Left lung (tissue), 14 donors: ENCODE measurements at places on chromosomes 11 and 22. TPM values are rescaled to one million over a fixed set of nuclear protein-coding genes. Genes with fewer than 3 reads are reported as not detected.

The OR52H1 gene
- polyA plus RNA-seq = 0.26 TPM

The OR51B4 gene
- 0.53 TPM for polyA plus RNA-seq

The RASD2 gene
- polyA plus RNA-seq = 0.17 TPM

The ZP1 gene
- not detected for polyA plus RNA-seq

The EXPH5 gene
- polyA plus RNA-seq = 9.0 TPM

The C1QTNF4 gene
- polyA plus RNA-seq = 6.9 TPM

The OR4A16 gene
- polyA plus RNA-seq = not detected

The LRRC4C gene
- polyA plus RNA-seq = 6.8 TPM

The ACRV1 gene
- 0.85 TPM for polyA plus RNA-seq

DNA sequence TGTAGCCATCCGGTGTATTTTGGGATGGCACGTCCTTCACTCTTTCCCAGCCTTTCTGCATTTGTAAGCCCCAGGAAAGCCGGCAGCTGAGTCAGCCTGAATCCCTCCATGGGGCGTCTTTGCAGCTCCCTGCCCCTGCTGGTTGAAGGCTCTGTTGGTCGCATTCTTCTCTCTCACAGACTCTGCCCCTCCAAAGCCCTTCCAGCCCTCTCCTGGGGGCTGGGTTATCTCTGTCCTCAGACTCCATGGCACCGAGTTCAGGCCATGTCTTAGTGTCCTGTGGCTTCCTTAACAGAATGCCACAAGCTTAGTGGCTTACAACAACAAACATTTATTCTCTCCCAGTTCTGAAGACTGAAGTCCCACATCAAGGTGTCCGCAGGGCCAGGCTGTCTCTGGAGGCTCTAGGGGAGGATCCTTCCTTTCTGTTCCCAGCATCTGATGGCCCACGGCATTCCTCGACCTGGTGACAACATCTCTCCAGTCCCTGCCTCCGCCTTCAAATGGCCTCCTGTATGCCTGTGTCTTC is 62.2 kb downstream of the BCR start:
- no peak for DNase-seq

GRCh38 chr22:23061471-23062280 is 8.6 kb upstream of the GNAZ start:
- peak; percentile 22 for DNase-seq

DNA sequence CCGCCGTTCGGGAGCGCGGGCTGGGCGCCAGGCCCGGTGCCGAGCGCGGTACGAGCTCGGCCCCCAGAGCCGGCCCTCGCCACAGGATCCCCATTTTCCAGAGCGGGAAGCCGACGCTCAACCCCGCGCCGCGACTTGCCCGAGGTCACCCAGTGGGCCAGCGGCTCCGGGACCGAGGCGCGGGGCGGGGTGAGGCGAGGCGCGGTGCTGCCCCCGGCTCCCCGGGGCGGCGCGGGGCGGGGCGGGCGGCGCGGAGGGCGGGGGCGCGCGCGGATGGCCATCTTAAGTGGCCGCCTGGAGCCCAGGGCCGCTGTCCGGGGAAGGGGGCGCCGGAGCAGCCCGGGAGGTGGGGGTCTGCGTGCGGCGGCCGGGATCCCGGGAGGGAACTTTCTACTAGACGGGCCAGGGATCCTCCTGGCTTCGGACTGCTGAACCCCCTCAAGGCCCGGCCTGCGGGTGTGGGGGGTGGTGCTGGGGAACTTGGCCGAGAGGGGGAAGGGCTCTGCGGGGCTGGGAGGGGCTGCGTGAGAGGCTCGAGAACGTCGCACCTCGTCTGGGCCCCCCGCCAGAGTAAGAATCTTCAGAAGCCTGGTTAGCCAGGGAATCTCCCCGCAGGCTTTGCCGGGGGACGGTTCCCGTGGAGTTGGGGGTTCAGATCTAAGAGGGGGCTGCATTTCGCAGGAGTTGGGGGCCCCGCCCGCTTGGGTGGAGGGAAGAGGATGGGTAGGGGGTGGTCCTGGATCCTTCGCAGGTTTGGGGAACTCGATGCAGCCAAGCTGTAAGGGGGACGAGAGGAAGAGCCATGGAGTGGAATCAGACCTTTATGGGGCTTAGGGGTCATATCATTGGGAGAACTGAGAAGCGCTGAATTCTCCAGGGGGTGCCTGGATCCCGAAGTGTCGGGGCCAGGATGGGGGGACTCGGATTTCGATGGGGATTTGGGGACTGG is 678 bp upstream of the INPPL1 start:
- peak; percentile 85 for DNase-seq

DNA sequence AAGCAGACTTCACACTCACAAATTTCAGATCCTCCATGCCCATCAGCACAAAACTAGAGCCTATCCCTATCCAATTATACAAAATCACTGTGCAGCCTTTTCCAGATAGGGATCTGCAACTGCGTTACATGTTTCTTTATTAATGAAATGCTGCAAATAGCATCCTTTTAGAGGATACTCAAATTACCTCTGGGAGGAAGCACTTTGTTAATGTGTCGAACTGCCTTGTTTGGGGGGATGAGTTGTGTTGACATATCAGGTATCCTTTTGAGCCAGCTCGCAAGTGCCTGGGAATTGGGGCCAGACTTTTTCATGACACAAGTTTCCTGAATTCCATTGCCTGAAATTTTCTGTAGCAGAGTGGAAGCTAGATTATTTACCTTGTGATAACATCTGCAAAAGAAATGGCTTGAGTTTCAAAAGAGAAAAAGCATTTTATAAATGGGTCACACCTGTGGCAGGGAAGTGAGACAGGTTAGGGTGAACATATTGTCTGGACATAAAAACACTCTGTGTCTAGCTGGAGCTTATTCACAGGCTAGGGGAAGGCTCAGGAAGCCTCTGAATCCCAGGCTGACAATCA is 299.1 kb upstream of the MTNR1B start:
- no peak for DNase-seq

DNA sequence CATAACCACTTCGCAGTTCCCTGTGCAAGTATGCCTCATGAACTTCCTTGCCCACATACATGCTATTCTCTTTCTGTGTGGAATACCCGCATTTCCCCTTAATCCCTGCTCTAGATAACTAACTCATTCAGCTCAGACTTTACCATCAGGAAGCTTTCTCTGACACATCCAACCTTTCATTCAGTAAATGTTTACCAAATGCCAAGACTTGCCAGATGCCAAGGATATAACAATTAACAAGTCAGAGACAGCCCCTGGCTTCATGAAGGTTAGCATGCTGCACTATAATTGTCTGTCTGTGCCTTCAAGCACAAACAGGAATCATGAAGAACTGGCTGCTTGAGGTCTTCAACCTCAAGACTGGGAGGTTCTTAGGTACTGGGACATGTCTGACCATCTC is 71.2 kb upstream of the GDPD4 start:
- no peak for DNase-seq

DNA sequence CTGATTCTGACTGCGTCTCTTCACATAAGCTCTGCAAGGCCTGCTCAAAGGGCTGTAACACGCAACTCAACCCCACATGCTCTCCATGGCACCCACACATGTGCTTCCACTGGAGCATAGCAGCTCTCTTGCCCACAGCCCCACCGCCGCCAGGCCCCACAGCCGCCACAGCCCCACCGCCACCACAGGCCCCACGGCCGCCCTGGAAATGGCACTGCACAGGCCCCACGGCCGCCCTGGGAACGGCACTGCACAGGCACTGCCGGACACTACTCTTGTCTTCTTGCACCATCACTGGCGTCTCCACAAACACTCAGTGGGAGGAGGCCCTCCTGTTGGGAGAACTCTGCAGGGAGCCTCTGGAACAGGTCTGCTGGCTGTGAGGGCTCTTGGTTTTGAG is 8.6 kb downstream of the MOB2 start:
- DNase-seq = no peak

DNA sequence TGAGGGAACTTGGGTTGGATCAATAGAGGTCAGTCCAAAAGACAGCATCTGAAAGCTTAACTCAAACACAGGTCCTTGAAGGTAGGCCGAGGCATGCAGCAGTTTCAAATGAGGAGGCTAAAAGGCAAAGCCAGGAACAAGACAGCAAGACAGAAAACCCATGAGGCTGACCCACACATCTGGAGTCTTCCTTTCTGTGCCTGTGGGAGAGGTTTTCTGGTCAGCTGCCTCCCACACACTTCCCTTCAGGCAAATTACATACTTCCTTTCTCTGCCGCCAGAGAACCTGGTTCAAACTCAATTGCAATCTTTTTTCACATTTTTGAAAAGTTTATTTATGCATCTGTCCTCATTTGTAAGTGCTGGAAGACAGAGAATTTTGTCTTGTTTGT is 29.8 kb upstream of the CRTAM start:
- DNase-seq = no peak

GRCh38 chr11:19455731-19456130 is 215.0 kb upstream of the E2F8 start:
- DNase-seq = no peak

- no peak for DNase-seq
Observed at GRCh38 chr11:119248750-119249670, 42.9 kb downstream of the CBL start.

GRCh38 chr11:36123336-36124101 is 165.7 kb downstream of the COMMD9 start:
- no peak for DNase-seq

DNA sequence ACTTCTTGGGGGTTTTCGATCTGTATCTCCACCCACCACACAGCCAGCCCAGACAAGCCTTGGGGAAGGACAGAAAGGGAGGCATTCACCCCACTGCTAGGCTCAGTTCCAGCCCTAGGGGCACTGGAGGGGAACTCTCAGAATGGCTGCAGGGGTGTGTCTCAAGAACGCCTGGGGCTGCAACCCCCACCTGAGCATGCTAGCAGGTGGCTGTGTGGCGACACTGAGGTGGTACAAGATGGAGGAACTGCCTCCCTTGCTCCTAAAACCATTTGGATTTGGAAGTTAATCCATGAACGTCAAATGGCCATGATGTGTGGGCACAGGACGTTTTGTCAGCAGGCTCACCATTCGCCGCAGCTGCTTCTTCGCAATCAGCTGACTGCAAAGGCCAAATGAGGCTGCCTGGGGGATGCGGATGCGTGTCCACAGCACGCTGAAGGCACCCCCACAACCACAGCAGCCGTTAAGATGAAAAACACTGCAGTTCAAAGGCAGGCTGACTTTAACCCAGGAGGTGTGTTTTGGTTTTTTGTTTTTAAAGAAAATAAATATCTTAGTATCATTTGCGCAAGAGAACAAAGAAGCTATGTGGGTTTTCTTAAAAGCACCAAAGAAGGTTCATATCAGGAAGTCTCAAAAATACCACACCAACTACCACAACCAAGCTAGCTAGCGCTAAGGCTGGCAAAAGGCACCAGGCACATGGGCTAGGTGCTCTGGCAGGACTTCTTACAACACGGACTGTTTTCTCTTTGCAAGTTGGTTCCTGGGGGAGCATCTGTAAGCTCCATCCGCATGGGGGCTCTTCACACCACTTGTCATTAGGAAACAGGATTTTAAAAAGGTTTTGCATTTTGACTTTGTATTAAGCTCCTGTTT is 22.2 kb upstream of the NAP1L4 start:
- no peak for DNase-seq

DNA sequence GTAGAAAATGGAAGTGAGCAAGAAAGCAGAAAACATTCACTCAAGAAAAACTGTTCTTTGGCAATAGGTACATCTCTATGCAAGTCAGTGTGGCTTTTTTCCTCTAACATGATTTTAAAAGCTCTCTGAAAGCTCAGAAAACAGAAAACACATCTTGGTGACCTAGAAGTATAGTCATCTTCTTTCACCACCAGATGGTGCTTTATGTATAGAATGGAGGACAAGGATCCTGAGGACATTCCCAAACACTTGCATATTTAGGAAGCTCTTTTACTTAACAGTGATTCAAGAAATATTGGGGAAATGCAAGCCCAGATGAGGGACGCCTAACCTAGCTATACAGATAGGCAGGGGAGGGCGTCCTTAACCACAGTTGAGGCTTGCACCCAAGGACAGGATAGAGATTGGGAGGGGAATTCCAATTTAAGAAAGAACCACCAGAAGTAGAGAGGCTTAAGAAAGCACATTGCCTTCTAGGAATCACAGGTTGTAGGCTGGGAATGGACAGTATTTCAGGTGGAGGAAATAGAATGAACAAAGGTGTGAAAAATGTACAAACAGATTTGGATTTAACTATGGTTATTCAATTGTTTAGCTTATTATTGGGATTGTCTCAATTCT is 13.8 kb upstream of the CCDC81 start:
- DNase-seq = no peak

GRCh38 chr11:103591554-103591953 is 444.9 kb upstream of the DDI1 start:
- no peak for DNase-seq

- no peak for DNase-seq
Observed at GRCh38 chr11:130369713-130370112, 55.0 kb upstream of the ZBTB44 start.

- peak; percentile 67 for DNase-seq
Observed at GRCh38 chr11:57277845-57278720, 41.0 kb upstream of the APLNR start.

- DNase-seq = peak; percentile 72
Observed at GRCh38 chr11:100687054-100687629, at the start of gene ARHGAP42. Gene ARHGAP42, plus strand, starts transcription at chr11:100687288. Its CDS starts 391 bp downstream, at chr11:100687679.

GRCh38 chr11:65556470-65557279 is 1.5 kb downstream of the LTBP3 start:
- no peak for DNase-seq

DNA sequence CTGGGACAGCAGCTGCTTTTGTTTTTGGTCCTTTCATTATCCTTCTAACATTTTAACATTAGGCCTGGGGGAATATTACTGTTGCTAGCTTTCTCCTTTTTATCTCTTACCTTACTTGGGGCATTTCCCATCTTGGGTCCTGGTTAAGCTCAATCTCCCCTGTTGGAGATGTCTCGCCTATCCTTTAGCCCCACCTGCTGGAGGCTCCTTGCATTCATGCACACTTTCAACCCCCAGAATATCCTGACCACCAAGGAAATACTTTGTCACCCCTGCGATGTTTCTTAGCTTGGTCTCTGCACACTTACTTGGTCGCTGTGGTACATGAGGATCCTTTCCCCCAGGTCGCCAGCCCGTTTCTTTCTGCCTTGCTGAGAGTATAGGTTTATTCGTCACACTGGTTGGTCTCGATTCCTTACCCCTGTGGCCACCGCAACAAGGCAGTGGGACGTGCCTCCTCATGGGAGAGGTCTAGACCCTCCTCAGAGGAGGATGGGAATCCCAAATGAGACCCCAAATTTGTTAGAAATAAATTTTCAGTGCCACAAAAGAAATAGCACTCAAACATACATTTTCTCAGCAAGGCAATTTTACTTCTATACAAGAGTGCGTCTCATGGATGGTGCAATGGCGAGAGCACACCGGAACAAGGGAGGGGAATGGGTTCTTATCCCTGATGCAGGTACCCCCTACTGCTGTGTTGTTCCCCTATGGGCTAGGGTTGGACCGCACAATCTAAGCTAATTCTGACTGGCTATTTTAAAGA is 5.4 kb upstream of the TXN2 start:
- no peak for DNase-seq

DNA sequence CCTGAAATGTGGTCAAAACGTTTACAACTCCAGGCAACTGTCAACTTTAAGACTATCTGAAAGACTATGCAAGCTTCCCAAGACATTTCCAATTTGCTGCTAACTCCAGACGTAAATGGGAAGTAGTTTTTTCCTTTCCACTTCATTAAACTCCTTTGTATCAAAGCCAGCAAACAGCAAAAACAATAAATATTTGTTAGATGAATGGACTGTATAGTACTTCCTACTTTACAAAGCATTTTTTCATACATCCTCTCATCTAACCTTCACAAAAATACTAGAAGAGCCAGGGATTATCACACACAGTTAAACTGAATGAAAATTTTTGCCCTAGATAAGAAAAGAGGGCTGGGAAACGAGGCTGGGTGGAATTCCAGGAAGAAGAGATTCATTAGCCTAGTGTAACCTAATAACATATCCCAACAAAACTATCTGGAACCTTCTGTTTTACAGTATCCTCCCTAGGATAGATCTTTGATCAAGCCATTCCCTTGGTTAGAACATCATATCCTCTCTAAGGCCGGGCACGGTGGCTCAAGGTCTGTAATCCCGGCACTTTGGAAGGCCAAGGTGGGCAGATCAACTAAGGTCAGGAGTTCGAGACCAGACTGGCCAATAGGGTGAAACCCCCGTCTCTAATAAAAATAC is 10.4 kb downstream of the NUP98 start:
- DNase-seq = peak; percentile 68
